ENCODE measurements at places on chromosomes 12 and 14.

DNA sequence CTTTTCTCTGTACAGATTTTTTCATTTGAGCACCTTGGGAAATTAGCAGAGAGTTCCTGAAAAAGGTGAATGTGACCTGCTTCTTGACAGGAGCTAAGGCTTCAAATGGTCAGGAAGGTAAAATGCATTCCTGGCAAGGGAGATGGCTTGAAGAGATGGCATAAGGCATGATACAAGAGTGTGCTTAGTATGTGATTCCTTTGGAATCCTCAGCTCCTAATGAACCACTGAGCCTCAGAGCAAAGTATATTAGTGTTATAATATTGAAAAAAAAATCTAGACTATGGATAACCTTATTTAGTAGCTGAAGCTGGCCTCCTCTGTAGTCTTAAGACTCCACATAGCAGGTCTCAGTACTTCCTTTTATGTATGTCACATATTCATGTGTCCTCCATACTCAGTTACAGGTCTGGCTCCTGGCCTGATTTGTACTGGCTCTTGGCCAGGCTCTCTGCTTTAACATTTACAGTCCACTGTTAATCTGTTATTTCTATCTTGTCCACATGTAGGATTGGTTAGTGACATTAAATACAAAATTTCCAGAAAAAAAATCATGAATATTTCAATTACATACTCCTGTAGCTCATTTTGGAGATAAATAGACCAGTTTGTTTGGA, 17.9 kb downstream of the TOGARAM1 start:
- DNase-seq, result no peak

DNA sequence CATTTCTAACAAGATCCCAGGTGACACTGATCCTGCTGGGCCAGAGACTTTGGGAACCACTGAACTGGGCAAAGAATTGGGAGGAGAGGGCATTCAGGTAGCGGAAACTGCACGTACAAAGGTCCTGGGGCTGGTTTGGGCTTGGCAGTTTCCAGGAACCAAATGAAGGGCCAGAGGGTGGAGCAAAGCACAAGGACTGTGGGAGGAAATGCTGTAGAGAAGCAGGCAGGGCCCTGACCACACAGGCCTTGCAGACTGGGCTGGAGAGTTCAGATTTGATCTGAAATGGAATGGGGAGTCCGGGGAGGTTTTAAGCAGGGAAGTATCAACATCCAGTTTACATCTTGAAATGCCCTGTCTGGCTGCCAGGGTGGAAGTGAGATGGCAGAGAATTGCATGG, 195.1 kb downstream of the PHETA1 start:
- DNase-seq, result no peak

- no peak for DNase-seq
These were observed 96.2 kb upstream of the TMPO start for GRCh38 chr12:98419081-98419794.

DNA sequence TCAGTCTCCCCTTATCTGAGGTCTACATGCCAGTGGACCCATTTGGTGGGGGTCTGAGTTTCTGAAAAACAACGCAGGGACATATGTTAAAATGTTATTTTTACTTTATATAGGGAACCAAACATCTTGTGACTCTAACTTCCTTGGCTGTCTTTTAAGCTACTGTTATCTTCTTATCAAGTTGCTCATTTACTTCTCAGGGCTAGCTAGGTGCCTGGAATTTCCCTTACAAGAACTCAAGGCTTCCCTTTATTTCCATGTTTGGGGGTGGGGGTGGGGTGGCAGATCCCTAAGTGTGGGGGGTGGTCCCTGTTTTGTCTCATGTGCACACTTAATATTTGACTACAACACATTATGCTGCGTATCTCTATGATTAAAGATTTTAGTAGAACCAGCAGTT, 31.6 kb downstream of the PPP1R36 start:
- DNase-seq, result no peak

DNA sequence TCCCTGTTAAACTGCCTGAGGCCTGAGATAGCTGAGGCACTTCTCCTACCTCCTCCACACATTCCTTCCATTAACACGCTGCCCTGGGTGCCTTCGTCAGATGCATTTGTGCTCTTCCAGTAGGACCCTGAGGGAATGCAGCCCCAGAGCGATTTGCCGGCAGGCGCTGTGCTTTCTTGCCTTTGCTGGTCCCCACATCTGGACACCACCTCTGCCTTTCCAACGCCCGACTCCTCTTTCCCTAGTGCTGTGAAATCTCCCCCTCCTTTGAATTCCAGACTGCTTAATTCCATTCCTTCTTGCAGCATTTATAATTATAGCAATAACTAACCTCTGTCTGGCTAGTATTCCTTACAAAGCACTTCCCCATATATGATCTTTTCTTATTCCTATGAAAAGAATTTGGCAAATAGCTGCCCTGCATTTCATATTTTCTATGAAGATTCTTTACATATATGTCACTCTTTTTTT, 88.4 kb downstream of the C12orf75 start:
- no peak for DNase-seq

DNA sequence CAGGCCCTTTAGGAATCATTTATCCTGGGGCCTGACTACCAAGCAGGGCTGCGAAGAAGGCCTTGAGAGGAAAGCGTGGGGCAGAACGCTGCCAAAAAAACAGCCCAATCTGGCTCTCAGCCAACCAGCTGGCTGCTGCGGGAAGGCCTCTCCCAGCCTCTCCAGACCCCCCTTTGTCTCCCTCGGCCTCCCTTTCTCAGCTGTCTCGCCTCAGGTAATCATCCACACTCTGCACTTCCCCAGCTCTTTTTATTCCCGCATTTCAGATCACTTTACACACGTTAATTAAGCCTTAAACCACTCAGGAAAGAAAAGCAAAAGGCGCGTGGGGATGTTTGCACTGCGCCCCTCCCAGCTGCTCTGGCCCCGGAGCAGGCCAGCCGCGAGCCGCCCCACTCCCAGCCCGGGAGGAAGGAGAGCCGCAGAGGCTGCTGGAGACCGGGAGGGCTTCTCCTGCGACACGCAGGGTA, 208.2 kb upstream of the FOXN3 start:
- no peak for DNase-seq

DNA sequence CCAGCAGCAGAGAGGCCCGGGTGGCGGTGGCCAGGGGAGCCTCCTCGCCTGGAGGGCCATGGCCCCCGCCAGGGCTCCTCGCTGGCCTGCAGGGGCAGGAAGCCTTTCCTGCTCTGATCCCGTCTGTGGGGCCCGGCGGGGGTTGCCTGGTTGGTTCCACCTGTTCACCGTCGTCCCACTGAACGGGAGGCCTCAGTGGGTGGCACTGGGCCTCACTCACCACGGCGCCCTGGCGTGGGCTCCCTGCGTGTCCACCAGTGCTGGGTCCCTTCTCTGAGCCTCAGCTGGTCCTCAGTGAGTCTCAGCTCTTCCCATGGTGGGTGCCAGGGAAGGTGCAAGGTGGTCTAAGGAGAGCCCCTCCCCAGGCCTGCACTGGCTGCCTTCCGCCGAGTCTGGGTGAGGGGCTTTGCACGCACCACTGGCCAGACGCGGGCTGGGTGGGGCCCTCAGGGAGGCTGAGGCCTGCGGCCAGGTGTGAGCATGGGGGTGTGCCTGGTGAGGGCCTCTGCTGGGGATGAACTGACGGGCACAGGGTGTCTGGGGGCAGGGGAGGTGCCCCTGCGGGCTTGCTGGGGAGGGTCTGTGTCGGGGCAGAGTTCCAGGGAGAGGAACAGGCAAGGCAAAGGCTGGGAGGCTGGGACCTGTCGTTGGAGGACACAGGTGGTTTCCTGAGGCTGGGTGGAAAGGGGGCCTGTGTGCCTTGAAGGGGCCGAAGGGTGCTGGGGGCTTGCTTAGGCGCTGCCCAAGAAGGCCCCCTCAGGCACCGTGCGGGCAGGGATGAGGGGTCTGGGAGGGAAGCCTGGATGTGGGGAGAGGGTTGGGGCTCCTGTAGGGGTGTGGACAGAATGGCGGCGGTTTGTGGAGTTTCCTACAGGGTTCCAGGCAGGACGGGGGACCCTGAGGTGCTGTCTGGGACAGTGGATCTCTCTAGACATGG, 339.8 kb downstream of the TMEM121 start:
- DNase-seq, result peak; percentile 7

DNA sequence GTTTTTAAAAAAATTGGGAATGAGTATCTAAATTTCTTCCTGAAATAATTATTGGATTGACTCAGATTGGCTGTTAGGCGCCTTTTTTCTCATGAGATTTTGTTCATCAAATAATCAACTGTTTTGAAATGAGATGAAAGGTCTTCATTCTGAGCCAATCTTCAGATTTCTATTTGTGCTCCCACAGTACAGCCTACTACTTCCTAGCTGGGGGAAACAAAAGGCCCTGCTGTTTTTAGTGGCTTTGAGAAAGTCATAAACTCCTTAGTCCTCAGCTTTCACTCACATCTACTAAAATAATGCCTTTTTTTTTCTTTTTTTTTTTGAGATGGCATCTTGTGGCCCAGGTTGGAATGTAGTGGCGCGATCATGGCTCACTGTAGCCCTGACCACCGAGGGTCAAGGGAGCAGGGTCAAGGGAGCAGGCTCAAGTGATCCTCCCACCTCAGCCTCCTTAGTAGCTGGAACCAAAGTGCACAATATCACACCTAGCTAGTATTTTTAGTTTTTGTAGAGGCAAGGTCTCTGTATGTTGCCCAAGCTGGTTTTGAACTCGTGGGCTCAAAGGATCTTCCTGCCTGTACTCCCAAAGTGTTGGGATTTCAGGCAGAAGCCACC, 15.2 kb downstream of the NACA start:
- no peak for DNase-seq

- DNase-seq, result peak; percentile 39
These were observed 18.5 kb upstream of the PCNX1 start for GRCh38 chr14:70888681-70889175.

GRCh38 chr12:14664434-14665023, 31.9 kb downstream of the GUCY2C start:
- DNase-seq, result peak; percentile 32

GRCh38 chr14:84483072-84483420, 1046.9 kb upstream of the FLRT2 start:
- no peak for DNase-seq

- DNase-seq, result no peak
These were observed 327.0 kb downstream of the BCL11B start for GRCh38 chr14:98944989-98945388.

GRCh38 chr14:68779761-68780323, 13.0 kb downstream of the ZFP36L1 start:
- peak; percentile 82 for DNase-seq

GRCh38 chr12:117587631-117588287, 226.3 kb upstream of the NOS1 start:
- DNase-seq, result peak; percentile 19

GRCh38 chr14:93879362-93879983, 47.7 kb upstream of the FAM181A start:
- DNase-seq, result no peak

DNA sequence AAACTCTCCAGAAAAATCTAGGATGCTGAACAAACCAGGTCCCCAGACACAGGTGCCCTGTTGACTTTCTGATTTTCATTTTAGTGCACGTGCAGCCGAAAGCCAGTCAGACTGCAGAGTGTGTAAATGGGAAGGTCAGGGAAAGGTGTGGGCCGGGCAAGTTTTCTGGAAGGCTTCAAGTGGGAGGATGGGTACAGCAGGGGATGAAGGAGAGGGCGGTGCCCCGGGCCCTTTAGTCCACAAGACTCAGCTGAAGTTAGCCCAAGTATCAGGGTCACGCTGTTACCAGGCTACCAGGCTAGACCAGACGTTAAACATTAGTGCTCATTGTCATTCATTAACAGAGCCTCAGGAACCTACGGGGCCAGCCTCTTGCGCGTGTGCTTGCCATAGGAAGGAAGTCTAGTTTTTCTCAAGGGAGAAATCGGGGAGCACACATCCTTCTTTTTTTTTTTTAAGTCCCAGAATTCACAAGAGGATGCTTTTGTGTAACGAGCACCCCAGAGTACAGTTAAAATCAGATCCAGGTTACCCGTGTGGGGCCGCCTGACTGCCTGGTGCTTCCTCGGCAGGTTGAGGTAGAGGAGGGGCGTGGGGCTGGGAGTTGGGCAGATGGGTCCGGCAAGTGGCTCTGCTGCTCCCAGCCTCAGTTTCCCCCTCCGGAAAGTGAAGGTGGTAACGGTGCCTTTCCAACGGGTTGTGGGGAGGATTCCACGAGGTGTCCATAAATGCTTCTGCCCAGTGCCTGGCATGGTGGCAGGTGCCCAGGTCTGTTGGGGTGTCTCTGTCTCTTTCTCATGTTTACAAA, 19.1 kb downstream of the BCL7A start:
- DNase-seq, result no peak

DNA sequence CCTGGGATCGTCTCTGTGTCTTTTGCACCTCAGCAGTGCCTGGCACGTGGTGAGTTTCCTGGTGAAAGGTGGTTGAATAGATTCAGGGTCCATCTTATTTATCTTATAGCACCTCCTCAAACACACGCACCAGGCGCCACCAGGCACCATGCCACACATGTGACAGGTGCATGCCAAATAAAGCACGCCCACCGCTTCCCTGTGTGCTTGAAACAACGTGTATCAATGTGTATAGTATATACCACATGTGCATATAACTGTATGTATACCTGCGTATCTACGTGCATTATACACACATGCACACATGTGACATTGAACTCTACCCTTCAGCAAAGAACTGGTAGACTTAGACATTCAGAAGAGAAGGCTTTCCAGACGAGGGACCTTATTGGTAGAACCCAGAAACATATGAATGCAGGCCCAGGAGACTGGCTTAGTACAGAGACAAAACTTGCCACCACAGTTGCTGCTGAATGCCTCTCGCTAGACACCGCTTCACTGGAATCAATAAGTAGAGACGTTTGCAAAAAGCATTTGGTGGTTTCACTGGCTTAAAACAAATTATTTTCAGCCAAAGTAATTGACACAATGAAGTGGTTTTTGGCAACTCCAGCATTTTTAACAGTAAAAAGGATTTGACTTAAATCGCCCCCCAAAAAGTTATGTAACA, 10.0 kb downstream of the EML1 start:
- DNase-seq, result no peak

- no peak for DNase-seq
These were observed 842.1 kb downstream of the AACS start for GRCh38 chr12:125907351-125907750.

GRCh38 chr14:57302883-57303282, 34.1 kb downstream of the AP5M1 start:
- DNase-seq, result no peak

GRCh38 chr14:76101391-76102379, 50.0 kb upstream of the GPATCH2L start:
- no peak for DNase-seq

DNA sequence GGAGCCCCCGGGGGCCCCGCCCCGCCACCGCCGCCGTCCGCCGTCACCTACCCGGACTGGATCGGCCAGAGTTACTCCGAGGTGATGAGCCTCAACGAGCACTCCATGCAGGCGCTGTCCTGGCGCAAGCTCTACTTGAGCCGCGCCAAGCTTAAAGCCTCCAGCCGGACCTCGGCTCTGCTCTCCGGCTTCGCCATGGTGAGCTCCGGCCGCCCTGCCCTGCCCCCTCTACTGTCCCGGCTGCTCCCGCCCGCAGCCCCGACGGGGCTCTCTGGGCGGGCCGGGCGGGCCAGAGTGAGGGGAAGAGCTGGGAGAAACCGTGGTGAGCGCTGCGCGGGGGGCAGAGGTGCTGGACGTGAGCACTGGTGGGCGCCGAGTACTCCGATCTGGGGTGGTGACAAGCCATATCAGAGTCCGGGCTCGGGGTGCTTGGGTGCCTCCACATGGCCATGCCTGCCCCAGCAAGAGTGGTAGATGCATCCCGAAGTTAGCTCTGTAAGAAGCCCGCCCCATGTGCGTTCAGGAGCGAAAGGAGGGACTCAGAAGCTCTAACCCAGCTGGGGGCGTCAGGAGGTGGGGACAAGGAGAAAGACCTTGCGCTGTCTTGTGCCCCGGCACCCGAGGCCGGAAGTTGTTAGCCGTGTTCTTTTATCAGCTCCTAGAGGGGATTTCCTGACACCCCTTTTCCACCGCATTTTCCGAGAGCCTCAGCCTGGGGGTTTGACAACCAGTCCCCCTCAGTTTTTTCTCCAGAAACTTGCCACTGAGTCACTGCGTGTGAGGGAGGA, 717 bp downstream of the ORAI1 start:
- peak; percentile 93 for DNase-seq

All from CD4-positive, alpha-beta T cell treated with Interleukin-4 for 1 hour (primary cell).